ENCODE measurements at places on chromosomes 12 and 14.

GRCh38 chr14:64324461-64324860 is 30.3 kb upstream of the ESR2 start:
- DNase-seq, result no peak

- DNase-seq, result no peak
These were observed 65.1 kb downstream of the ITPR2 start for GRCh38 chr12:26767865-26768264.

- no peak for DNase-seq
These were observed 27.3 kb downstream of the SPTLC2 start for GRCh38 chr14:77589099-77589498.

DNA sequence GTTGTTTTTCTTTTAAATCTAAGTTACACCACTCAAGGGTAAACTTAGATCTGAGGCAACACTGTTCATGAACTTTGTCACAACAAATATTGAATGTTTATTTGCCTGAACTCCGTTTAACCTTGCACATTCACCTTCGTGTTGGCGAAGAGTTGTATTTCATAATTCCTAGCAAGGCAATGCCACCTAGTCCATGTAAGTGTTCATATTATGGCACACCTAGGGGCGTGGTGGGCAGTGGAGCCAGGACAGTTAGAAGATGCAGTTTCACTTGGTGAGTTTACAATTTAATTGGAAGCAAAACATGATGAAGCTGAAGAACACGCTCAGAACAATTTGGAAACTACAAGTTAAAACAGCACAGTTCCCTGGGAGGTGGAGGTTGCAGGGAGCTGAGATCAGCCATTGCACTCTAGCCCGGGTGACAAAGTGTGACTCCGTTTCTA is 30.4 kb upstream of the GNPNAT1 start:
- no peak for DNase-seq

- no peak for DNase-seq
These were observed 6.5 kb downstream of the OR6C74 start for GRCh38 chr12:55250944-55251343.

DNA sequence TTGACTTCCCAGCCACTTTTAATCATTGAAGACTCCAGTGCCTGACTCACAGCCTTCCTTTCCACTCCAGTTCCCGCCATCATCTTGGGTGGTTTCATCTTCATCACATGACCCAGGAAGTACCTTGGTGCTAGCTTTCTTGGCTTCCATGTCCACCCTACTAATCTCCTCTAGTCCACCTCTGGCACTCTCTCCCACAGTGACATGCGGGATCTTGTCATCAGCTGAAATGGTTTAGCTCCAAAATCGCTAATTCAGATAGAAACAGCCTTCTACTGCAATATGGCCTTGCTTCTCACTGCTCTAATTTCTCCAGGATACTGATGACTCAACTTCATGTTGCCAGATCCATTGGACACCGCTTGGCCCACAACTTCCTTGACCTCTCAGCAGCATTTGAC is 24.5 kb downstream of the WDR20 start:
- no peak for DNase-seq

DNA sequence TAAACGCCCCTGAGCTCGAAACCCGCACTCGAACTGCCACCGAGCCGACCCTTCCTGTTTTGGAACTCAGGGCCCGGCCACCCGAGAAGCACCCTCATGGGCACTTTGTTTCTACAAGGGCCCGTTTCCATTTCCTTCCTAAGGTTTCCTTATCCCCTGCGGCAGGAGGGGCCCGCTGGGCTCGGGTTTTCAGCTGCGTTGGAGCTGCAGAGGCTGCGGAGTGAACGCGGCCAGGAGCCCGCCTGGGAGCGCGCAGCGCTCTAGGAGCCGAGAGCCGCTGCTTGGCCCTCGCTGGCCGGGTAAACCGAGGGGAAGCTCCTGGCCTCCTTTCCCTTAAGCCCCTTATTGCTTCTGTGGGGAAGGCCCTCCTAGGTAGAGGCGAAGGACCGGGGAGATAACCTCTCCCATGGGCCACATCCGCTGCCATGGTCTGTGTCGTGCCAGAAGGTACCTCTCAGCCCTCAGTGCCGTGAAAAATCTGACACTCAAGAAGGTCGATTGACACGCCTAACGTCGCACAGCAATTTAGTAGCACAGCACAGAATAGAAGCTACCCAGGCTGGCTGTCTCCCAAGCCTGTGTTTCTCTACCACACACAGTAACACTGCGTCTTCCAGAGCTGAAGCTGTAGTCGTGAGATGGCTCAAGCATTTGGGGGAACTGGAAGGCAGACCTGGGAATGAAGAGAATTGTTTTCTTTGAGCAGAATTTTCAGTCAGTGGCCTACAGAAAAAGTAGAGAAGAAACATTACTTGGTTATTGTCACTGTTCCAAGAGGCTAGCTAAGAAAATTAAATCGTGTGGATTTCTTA is 12.9 kb upstream of the CALM1 start:
- DNase-seq, result peak; percentile 82

DNA sequence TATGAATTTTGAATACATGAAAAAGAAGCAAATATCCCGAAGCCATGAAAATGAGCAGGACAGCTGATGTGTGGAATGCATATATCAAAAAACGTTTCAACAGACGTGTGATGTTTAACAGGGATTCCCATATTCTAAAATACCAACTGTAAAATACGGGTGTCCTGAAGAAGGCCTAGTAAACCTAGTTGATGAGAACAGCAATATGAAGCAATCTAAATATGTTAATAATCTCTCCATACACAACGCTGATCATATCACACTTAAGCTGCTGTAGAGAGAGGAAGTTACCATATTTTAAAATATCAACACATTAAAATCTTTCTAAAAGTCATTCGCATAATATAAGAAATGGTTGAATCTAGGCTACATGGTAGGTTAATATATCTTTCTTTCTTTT is 317.5 kb downstream of the PPFIA2 start:
- no peak for DNase-seq

- no peak for DNase-seq
These were observed 91.7 kb upstream of the SEL1L start for GRCh38 chr14:81625343-81625742.

GRCh38 chr14:82438436-82438835 is 904.8 kb upstream of the SEL1L start:
- DNase-seq, result no peak

DNA sequence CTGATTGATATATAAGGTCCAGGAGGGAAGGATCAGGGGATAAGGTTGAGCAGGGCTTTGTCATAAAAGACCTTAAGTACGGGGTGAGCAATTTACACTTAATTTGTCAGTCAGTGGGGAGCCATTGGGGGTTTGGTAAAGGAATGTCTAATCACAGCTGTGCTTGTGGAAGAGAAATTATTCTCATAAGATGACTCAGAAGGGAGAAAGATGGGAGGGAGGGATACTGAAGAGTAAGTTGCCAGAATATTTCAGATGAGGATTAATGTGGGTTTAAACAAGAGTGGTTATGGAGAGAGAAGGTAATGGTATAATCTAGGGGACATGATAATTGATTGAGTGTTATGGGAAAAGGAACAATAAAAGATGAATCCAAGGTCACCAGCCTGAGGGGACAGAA is 500.1 kb upstream of the CCDC196 start:
- DNase-seq, result no peak

GRCh38 chr14:104799244-104800014 is 1.5 kb upstream of the ZBTB42 start:
- DNase-seq, result no peak

DNA sequence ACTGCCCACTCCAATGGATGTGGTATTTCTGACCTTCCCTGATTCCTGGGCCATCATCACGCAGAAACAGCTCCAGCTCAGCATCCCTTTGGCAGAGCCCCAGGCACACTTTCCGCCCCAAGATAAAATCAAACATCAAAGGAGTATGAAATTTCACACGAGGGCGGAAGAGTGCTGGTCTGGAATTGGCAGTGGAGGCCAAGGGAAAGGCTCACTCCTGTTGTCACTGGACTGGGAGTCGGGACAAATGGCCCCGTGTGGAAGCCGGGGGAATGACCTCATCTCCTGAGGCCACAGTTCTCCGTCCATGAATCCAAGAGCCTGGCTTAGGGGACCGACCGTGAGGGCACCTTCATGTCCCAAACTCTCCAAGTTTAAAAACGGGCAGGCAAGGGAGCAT is 40.9 kb downstream of the FZD10 start:
- no peak for DNase-seq

GRCh38 chr14:84202486-84202885 is 1327.5 kb upstream of the FLRT2 start:
- DNase-seq, result no peak

DNA sequence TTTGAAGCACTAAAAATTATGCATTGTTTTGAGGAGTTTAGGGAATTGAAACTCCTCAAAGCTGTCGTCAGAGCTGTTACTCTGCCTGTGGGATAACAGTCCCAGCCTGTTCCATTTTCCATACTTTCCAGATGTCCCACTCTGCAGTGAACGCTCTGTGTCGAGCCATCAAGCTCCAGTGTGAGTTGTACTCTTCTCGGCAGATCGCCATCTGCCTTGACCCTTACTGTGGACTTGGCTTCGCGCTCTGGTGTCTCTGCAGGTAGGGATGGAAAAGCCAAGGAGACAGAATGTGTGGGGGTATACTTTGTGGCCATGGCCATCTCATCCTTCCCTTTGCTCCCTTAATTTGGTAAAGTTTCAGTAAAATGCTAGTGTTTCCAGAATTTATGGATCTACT is 35.5 kb upstream of the ATF1 start:
- no peak for DNase-seq

DNA sequence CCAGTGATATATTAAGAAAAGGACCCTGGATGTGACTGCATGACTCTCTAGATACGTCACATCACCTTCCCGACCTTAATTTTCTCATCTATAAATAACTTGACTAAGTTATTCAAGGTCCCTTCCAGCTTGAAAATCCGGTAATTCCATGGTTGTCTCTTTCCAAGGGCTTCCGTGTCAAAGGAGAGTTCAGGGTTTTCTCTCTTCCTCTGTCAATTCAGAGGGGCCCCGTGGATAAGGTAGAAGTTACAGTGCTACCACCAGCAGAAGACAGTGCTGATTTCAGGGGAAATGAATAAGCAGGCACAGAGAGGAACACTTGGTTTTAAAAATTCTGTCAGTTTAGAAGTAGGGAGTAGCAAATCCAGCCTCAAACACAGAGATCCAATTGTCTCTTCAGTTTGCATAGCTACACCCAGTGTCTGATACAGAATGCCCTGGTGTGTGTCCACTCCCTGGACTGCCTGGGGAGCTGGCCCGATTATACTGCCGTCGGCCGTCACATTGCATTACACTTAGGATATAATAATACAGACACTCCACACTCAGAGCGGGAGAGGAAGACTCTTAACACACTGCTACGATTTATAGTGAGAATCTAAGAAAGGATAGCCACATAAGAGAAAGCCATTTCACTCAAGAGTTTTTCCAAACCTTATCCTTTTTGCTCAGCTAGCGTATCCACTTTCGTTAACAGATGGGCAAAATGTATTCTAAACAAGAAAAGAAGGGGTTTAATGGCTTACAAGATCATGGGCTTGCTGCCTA is 54.7 kb upstream of the GTF2A1 start:
- DNase-seq, result no peak

DNA sequence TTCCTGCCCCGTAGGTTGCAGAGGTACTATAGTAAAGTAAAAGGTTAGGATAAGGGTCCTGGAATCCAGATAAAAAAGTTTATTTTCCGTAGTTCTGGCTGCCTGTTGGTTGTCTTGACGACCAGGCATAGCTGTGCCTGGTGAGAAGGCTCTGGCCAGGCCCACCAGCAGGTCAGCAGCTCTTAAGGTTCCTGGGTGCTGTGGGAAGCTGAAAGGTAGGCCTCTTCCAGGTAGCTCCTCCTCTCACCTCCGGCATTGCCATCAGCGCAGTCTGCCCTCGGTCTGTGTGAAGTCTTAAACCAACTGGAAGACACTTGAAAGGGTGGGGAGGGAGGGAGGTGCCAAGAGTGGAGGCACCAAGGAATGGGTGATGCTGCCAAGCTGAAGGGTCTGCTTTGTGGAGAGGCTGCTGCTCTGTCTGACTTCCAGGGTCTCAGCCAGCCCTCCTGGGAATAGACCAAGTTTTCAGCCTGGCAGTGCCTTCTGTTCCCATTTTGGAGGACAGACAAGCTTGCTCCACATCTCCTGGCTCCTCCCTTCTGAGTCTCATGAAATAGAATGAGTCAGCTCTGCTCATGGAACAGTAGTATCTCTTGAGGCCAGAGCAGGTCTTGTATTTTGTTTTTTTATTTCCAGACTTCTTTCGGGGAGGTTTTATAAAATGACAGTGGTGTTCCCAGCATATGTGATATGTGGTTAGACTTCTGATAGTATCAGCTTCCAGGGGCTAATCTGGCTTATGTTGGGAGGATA is 5.2 kb upstream of the ACADS start:
- peak; percentile 26 for DNase-seq

DNA sequence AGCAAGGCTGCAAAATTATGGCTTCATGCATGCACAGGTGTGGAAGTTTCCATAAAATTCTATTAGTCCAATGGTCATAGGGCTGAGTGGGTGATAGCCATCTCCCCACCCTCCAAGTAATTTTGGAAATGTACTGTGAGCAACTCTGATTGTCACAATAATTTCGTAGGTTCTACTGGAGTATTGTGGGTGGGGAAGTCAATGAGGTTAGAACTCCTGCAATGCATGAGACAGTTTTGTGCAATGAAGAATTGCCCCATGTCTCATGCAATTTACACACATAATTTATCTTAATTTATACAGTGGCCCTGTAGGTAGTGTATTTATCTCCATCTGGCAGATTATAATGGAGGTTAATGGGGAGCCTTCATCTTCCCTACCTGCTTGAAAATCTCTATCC is 20.5 kb downstream of the IFNG start:
- no peak for DNase-seq

GRCh38 chr14:64801800-64802199 is 77.9 kb downstream of the SPTB start:
- no peak for DNase-seq

DNA sequence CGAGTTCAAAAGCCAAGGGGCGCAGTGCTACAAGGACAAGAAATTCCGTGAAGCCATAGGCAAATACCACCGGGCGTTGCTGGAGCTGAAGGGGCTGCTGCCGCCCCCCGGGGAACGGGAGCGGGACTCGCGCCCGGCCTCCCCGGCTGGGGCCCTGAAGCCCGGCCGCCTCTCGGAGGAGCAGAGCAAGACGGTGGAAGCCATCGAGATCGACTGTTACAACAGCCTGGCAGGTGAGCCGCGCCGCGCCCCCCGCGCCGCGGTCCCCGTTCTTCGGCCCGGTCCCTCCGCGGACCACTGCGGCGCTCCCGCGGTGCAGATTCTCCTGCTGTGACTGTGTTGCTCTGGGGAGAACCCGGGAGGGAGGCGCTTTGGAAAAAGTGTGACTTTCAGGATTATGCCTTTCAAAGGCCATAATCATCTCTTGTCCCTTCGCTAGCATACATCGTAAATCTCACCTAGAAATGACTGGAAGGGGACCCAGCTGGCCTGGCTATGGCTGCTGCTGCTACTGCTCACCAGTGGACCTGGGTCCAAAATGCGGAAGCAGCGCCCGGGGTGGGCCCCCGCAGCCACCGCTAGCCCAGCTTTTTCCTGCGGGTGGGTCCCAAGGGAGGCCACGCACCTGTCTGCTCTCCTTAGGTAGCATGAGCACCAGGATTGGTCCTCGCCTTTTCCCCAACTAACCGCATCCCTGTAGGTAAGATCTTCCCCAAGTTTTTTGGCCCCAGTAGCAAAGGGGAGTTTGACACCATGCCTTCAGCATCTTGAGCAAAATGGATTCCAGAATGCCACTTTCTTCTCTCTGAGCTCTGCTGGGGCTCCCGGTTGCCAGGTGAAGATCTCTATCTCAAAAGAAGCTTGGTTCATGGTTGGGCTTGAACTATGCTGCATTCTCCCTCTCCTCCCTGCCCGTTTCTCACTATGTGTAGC is 853 bp downstream of the TTC9 start:
- DNase-seq, result no peak

All from nucleus accumbens (tissue), 56 donors.